ENCODE measurements at places on chromosomes 2 and 18.
A peak's percentile ranks its signal among the peaks of the same experiment; 100 is the strongest.

DNA sequence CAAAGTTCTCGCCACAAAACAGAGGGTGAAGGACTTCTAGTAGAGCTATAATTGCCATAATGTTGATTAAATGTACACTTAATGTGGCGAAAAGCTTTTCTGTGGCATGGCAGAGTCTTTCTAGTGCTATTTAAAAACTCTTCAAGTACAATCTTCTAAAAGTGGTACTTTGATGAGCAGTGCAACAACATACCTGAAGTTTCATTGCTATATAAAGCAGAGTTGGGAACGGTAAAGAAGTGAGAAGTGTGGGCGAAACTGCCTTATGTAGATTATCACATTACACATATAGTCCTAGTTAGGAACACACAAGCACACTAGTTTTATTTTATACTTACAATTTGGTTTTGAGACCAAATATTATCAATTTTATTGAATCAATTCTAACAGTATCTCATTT, 49.5 kb downstream of the FIGN start:
- no peak for DNase-seq

DNA sequence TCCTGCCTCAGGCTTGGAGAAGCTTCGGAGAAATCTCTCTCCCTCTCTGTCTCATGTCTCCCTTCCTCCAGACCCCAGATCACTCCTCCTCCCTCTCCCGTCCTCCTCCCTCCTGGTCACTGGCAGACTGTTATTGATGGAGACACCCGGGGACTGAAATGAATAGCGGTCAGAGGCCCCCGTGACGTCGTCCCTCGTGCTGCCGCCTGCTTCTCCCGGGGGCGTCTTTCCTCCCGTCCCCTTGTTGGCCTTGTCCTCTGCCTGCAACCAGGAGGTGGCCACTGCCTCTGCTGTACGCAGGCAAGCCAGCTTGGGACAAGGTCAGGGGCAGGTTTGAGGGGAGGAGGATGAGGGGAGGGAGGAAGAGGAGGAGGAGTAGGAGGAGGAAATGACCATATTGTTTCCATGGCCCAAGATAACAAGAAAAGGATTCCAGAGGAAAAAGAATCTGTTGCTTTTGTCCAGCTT, 78.2 kb downstream of the CELF4 start:
- DNase-seq: no peak

DNA sequence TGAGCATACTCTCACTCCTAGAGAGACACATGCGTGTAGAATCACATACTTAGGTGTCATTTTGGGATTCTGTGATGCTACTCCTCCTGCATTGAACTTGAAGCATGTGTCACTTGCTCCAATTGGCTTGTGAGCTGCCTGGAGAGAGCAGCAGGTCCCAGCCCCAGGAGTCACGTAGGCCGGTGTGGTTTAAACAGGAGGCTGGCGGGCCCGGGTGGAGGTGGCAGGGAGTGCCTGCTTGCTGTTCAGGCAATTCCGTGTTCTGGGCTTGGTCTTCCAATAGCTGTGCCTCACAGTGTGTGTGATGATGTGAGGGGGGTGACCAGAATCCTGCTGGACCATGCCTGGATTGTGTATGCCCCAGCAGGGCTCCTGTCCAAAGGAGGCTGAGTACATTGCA, 51.0 kb downstream of the ZNF236 start:
- DNase-seq: no peak

DNA sequence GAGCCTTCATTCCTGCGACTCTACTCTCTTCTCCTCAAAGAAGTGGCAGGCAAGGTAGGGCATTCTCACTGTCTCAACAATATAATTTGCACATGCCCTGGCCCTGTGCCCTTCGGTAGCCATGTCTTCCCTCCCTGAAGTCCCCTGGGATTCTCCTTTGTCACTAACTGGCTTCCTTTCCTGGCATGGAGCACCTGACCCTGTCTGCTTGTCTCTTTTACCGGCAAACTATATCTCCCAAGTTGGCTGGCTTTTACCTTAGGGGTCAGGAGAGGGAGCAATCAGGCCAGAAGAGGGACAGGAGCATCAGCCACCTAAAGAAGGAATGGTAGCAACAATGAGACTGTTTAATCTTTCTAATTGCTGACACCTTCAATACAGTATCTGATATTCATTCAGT, 51.9 kb upstream of the RMDN2 start:
- no peak for DNase-seq

GRCh38 chr18:12848405-12848804, 35.6 kb downstream of the PTPN2 start:
- no peak for DNase-seq

GRCh38 chr2:229501051-229501794, 213.1 kb downstream of the DNER start:
- DNase-seq: no peak

- no peak for DNase-seq
These were observed 59.6 kb downstream of the FEZ2 start for GRCh38 chr2:36538335-36538734.

GRCh38 chr2:12278217-12278750, 438.5 kb upstream of the TRIB2 start:
- no peak for DNase-seq

DNA sequence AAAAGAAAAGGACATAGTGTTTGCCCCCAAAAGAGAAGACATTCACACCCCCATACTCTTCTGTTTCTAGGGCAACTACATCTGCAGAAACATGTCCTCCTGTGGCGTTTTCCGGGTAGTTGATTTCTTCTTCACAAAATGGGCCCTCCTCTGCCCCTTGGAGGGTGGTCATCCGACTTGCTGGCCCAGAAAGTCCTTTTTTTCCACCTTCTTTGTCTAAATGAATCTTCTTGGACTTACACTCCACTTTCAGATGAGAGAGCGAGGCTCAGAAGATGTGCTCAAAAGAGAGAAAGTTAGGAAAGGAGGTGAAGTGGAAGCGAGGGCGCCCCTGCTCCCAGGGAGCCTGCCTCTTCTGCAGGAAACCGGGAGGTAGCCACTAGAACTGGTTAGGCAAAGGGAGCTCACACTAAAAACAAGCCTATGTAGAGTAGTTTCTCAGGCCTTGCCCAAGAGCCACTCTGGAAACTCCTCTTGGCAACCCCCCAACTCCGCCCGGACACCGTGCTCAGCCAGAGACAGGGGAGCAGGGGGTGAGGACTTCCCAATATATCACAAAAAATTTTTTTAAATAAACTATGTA, 10.2 kb upstream of the SIX3 start:
- DNase-seq: no peak

GRCh38 chr2:239712755-239713154, 311.9 kb upstream of the HDAC4 start:
- no peak for DNase-seq

DNA sequence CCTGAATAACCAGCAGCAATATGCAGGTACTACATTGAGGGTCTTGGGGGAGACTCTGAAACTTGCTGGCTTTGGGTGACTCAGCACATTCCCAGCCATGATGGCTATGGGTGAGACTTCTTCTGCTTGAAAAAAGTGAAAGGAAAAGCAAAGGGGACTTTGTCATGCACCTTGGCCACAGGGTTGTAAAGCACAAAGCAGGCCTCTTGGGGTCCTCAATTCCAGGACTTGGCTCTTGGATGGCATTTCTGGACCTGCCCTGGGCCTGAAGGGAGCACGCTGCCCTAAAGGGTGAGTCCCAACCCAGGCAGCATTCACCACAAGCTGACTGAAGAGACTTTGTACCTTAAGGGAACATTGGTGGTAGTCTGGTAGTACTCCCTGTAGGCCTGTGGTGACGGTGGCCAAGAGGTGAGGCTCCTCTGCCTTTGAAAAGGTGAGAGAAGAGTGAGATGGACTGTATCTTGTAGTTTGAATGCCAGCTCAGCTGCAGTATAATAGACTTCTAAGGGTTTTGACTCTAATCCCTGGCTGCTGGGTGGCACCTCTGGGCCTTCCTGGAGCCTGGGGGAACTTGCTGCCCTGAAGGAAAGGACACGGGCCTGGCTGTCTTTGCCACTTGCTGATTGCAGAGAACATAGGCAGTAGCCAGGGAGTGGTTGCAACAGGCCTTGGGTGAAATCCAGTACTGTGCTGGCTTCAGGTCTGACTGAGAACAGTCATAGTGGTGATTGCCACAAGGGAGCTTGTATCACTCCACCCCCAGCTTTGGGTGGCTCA, 36.5 kb upstream of the CYTIP start:
- peak; percentile 37 for DNase-seq

- no peak for DNase-seq
These were observed 51.6 kb upstream of the CD28 start for GRCh38 chr2:203654826-203655225.

- DNase-seq: no peak
These were observed 37.8 kb upstream of the LDLRAD4 start for GRCh38 chr18:13180614-13181375.

DNA sequence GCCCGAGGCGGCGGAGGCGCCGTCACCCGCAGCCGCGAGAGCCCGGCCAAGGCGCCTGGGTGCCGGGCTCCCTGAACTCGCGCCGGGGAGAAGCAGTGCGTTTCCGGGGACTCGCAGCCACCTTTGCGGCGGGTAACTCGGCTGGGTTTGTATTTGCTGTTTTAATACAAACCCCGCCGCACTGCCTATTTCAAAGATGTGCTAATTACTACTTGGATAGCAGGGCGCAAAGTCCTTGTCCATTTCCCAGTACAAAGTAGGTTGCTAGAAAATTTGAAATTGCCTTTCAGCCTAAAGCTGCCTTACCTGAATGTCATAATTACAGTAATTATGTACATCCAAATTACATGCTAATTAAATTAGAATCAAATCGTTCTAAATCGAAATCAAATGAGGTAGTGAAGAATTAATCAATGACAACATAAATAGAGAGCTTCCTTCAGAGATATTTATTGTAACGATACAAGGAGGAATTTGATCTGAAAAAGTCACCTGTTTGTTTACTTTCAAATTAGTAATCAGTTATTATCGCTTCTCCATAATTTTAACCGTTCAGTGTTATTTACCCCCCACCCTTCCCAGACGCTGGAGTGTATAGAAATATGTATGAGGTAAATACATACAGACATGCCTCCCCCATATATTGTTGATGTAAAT, 8.1 kb downstream of the SP9 start:
- no peak for DNase-seq

- DNase-seq: no peak
These were observed 84.5 kb upstream of the RBBP8 start for GRCh38 chr18:22848615-22849014.

DNA sequence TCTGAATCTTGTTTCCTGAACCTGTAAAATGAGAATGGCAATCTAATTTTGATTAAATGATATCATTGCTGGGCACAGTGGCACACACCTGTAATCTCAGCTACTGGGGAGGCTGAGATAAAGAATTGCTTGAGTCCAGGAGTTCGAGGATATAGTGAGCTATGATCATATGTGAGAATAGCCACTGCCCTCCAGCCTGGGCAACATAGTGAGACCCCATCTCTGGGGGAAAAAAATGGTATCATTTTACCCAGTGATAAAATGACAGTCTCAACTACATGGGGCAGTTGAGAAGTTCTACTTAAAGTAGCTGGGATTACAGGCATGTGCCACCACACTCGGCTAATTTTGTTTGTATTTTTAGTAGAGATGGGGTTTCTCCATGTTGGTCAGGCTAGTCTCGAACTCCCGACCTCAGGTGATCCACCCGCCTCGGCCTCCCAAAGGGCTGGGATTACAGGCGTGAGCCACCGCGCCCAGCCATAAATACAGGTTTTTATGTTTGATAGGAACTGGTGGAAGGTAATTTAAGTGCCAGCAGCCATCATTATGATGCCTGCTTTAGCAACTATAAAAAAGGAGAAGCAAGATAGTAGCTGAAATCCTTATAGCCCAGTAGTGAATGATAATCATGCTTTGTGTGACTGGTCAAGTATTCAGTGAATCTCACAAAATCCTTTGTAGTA, 17.0 kb downstream of the BZW1 start:
- DNase-seq: no peak

DNA sequence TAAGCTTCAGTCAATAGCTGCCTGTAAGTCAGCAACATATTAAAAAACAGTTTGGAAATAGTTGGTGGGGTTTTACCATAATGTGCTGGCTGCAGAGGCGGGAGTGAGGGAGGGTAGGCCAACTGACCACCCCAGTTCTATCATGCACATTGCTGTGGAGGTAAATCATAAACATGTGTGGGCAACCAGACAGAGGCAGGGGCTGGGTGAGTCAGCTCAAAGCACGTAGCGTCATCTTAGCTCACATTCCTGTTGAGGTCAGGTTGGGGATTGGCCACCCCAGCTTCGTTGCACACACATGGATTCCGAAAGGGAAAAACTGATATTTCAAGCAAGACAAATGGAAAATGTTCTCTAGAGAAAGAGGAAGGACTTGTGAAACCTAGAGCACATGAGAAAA, 19.5 kb downstream of the GPR45 start:
- DNase-seq: no peak

DNA sequence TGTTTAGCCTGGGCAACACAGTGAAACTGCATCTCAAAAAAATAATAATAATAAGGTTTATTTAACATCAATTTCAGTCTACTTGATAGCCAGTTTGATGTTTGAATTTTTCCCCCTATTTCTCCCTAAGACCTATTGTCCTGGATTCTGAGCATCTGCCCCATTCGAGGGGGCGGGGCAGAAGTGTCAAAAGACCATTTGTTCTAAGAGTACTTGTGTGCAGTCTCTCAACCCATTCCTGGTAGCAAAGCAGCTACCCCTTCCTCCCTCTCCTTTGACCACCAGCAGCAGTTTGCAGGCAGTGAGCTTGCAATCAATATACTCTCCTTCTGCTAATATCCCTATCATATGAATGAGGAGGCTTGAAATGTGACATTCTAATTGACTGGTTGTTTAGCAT, 71.9 kb downstream of the VWC2L start:
- DNase-seq: no peak

- DNase-seq: no peak
These were observed 80.6 kb downstream of the RIT2 start for GRCh38 chr18:43034683-43035500.

- DNase-seq: no peak
These were observed 90.4 kb downstream of the CERKL start for GRCh38 chr2:181566334-181567032.

- no peak for DNase-seq
These were observed 240.3 kb upstream of the FBXO11 start for GRCh38 chr2:48146552-48146951.

- no peak for DNase-seq
These were observed 21.6 kb upstream of the SP3 start for GRCh38 chr2:173986805-173987204.

GRCh38 chr18:8765783-8766463, 60.6 kb downstream of the MTCL1 start:
- DNase-seq: no peak

- no peak for DNase-seq
These were observed 75.2 kb upstream of the CTNNA2 start for GRCh38 chr2:79437433-79438267.

DNA sequence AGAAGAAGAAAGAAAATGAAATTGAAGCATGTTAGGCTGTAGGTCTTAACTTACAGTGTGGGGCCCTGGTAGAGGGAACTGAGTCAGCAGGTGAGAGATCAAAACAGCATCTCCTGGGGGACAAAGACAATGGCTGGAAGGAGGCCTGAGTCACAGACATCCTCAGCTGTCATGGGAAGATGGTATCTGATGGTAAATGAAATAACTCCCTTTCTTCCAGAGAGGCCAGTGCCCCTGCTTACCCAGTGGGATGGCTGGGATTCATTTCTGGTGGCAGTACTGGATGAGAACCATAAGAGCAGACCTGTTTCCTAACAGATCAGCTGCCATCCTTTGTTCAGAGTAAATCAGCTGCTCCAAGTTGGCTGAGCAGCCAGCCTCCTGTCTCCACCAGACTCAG, 251.3 kb upstream of the EPAS1 start:
- no peak for DNase-seq

GRCh38 chr2:200255549-200255948, 50.9 kb upstream of the SPATS2L start:
- no peak for DNase-seq

GRCh38 chr2:234095301-234095700, 44.8 kb downstream of the SPP2 start:
- DNase-seq: no peak
